ENCODE measurements at places on chromosomes 6 and 20.

DNA sequence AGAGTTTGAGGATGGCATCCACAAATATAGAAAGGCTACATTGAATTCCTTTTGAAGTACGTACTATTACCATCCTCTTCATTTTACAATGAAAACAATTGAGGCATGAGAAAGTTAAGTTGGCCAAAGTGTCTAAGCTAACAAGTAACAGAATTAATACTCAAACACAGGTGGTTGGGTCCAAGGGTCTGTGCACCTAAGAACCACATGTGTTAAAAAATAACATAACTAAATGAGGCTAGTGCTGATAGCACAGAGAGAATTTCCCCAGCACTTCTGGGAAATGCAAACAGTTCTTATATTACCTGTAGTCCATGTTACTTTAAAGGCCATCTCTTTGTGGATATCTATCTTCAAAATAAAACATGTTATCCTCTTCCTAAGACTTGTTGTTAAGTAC is 10.5 kb upstream of the KHDRBS2 start:
- DNase-seq: no peak

DNA sequence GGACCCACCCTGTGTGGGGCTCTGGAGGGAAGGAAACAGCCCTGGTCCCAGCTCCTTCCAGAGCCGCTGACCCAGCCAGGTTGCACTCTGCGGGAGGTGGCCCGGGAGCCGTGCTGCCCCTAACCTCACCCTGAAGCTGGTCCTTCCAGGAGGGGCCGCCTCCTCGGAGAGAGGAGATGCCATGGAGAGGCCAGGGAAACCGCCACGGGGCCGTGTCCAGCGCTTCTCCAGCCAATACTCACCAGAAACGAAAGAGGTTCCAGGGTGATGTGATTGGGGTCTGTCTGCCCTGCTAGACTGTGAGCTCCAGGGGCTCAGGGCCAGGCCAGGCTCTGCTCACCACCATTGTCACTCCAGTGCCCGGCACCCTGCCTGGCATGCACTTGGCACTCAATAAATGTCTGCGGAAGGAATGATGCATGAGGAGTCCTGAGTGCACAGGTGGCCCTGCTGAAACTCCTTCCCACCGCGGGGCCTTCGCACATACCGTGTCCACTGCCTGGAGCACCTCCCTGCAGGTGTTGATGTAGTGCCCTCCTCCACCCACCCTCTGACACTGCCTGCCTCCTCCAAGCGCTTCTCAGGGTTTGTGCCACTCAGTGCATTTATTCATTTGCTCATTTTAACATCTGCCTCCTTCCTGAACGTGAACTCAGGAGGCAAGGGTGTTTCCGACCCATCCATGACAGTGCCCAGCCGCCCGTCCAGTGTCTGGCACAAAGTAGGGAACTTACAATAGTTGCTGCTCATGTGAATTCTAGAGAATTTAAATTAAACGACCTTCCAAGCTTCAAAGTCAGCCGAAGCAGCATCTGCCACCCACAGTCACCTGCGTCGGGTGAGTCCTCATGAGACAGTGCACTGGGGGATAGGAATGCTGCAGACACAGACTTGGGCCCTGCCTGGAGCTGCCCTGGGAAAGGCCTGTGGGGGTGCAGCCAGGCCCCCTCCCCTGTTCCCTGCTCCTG is 30.3 kb downstream of the RBM38 start:
- no peak for DNase-seq

DNA sequence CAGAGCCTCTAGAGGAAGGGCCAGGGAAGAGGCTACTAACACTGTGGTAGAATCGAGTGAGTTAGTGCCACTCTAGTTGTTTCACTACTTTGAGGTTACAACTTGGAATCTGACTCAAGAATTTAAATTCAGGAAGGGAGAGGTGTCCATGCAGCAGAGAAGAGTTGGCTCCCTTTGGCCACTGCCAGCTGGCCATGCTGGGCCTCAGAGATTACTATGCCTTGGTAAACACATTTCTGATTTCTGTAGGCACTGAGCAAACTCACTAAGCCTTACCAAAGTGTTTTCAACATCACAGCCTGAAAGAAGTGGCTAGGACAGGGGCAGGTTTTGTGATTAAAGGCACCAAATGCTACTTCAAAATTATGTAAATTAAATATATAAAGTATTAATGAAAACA is 61.9 kb downstream of the ZHX3 start:
- no peak for DNase-seq

DNA sequence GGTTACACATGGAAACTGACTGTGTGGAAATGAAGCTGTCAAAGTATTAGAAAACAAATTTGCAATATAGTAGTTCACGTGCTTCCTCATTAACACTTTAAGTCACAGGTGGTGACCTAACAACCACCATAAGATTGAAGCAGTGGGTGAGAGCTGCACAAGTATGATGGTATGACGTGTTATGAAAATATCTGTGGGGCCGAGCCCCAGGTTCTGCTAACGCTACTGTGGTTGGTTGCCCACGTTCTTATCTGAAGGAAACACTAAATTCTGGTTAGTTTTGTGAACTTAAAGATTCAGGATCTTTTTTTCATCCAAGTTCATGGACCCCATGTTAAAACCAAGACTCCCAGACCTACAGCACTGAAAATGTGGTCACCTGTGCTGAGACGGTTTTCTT is 243.0 kb upstream of the RIN2 start:
- no peak for DNase-seq

DNA sequence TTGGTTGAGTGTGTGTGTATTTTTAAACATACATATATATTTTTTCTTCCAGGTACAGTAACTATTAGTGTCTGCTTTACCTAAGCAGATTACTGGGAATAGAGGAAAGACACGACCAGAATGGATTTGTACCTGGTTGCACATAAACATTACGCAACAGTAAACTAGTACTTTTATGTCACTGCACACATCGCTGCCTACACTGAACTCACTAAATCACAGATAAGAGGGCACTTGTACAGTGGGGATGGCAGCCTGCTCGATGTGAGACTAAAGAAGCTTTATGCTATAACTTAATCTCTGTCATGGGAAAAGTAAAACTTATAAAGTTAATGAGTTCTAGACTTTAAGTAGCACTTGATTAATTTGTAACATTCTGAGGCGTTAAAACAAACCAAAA is 89.5 kb upstream of the SIM1 start:
- no peak for DNase-seq

DNA sequence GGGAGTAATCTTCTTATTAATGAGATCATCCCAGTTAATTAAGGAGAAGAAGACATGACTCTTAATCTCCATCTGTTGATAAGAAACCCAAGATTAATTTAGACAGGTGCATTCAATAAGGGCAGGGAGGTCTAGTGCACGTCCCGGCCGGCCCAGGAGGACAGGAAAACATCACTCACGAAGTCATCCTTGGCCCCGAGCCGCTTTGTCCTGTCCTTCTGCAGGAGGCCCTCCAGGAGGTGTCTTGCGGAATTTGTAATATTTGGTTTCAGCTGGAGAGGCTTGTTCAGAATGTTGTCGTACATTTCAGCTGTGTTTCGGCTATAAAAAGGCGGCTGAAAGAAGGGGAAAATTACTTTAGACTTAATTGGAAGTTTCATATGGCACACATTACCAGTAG is 118.4 kb upstream of the SLC2A12 start:
- DNase-seq: no peak

DNA sequence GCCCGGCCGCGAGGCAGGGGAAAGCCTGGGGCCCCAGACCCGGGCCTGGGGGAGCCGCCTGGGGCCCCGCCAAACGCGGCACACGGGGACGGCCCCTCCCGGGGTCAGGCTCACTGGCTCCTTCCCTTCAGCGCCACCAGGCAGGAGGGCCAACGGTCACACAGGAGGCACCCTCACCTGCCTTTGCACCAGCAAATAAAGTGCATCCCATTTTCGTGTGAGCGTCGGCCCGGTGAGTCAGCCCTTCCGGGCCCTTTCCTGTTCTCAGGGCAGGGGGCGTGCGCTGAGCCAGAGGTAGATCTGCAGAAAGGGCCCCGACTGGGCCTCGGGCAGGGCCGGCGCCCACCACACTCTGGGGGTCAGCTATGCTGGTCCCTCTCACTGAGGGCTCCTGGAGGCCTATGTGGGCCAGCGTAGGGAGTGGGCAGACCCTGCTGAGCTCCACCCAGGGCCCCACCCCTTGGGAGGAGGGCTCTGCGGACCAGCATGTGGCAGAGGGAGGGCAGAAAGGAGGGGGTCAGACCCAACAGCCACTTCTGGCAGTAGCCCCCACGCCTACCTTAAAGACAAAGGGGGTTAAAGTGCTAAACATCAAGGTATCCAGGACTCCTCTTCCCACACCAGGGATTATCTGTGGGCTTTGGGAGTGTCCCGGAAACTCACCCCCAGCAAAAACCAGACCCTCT is 931 bp upstream of the UCKL1 start:
- DNase-seq: peak; percentile 84

- peak; percentile 72 for DNase-seq
Observed at GRCh38 chr20:19860737-19861136, 102.7 kb downstream of the RIN2 start.

DNA sequence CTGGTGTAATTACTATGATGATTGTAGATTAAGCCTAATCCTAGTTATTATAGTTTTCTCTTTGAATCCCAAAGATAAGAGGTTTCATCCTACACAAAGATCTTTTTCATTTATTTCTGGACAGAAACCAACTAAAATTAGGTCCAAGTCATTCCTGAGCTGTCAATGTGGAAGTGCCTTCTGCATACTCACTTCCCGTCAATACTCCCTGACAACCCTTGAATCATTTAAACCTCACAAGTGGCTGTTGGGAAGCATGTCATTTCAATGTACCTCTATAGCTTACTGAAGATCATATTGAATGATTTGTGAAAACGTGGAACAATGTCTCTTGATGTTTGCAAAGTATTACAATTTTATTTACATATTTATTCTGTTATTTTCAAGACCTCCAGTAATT is 274.1 kb downstream of the HACE1 start:
- no peak for DNase-seq

DNA sequence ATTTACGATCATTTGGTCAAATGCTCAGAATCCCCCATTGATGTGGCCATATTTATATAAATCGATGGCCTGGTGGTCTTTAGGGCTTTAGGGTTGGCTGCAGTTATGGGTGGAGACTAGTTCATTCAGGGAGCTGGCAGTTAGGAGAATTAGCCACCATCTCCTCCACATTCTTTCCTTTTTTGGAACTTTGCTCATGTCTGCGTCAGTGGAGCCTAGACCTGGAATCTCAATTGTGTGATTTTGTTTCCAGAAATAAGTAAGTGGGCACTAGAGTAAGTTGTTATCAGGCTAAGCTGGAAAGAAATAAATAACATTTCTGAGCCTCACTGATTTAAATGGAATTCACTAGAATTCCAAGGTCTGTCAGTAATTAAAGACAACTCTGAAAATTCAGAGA is 29.0 kb upstream of the ELOVL5 start:
- DNase-seq: no peak

DNA sequence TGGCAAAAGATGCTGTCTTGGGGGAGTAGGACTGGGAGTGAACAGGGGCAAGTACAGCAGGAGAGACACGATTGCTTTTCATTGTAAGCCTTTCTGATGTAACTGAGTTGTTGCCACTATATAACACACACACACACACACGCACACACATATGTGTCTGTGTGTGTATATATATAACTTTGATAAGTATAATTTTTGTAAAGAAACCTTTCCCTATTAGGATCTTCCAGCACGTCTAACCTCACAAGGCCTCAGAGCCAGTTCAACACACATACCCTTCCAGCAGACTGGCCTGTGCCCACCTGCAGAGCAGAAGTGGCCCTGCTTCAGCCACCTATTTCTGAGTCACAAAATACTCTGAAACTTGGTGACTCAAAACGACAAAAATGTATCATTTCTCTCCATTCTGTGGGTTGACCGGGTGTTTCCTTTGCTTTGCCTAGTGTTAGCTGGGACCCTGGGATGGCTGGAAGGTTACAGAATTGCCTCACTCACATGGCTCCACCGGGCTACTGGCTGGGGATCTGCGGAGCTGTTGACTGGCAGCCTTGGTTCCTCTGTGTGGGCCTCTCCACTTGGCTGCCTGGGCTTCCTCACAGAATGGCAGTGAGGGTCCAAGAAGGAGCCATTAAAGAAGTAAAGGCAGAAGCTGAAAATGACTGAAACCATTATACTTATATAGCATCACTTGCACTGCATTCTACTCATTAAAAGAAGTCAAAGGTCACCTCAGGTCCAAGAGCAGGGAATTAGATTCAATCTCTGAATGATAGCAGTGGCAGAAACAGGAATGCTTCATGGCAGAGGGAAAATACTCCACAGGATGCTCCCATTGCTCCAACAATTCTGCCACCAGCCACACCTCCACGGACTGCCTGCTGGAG is 126.4 kb downstream of the BANF2 start:
- peak; percentile 75 for DNase-seq

DNA sequence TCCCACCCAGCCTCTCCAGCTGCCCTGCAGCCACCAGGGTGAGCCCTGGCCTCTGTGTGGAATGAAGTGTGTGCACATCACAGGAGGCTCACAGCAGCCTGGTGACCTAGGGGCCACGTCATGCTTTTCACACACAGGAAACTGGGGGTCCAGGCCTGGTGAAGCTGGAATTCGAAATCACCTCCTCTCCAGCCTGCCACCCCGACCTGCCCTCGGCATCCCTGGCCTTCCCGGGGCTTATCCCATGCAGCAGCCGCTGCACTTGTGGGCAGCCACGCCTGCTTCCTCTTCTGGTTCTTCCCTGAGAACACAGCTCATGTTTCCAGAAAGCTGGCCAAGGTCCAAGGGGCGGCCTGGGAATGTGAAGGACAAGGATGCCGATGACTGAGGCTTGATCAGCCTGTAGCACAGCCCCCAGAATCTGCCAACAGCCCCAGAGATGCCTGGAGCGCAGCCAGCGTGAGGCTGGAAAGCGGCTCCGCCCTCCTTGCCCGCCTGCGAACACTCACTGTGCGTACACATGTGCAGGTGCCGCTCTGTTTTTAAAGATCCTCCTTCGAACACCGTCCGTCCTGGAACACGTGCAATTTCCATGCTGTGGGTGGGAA is 4.2 kb upstream of the NTSR1 start:
- DNase-seq: no peak

- DNase-seq: peak; percentile 17
Observed at GRCh38 chr6:33807606-33808005, 3.8 kb upstream of the MLN start.

DNA sequence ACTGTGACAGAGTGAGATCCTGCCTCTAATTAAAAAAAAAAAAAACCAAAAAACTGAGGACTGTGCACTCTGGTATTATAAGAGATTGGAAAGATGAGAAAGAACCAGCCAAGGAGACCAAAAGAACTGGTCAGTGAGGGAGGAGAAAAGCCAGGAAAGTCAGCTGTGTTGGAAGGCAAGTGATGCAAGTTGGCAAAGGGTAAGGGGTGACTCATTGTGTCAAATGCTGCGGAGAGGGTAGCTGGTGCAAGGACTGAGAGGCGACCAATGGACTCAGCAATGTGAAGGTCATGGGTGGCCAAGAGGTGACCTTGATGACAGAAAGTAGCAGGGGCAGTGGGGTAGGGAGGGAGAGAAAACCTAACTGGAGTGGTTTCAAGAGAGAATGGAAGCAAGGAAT is 27.4 kb upstream of the LRRN4 start:
- DNase-seq: no peak

GRCh38 chr20:47389867-47390347 is 33.4 kb upstream of the ZMYND8 start:
- no peak for DNase-seq

- no peak for DNase-seq
Observed at GRCh38 chr20:2455771-2456497, 14.7 kb downstream of the SNRPB start.

- DNase-seq: peak; percentile 83
Observed at GRCh38 chr6:143441680-143442545, 8.6 kb downstream of the ADAT2 start.

Data from activated CD4-positive, alpha-beta T cell treated with anti-CD3 and anti-CD28 coated beads, Interleukin-10, Interleukin-2, amounts not matched to agents 100 ng/mL and 50 ng/mL, durations not matched to agents 16 hours and 8 hours (primary cell).